ENCODE measurements at places on chromosomes 11 and 22.

- DNase-seq: no peak
These were observed 979.7 kb downstream of the NTM start for GRCh38 chr11:132349811-132350733.

DNA sequence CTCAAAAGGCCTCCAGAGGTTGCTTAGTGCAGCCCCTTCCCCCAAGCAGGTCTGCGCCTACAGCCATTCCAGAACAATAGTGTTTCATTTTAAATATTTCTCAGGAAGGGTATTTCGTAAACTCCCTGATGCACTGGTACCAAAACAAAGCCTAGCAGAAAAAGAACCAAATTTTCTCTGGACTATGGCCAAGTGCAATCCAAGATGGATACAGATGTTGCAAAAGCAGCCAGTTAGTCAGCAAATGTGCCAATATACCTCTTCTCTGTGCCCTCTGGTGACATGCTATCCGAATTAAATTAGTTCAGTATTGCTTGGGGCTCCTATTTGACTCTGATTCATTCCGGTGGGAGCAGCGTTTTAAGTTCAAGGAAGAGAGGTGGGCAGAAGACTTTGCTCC lies 247.8 kb downstream of the NTM start:
- no peak for DNase-seq

DNA sequence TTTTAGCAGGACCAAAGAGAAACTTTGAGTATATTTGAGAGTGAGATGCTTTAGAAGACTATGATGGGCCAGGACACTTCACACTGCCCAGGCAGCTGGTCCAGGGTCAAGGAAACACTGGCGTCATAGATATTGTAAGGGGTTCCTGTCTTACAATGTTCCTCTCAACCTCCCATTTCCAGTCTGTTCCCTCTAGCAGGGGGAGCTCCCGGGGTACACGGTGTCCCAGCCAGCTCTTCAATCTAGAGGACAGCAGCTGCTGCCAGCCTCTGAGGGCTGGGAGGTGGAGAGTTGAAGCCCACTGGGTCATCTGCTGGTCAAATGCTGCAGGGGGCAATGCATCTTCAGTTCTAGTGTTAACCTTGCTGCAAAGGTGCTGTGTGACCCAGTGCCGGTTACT lies 40.7 kb upstream of the TIMP3 start:
- DNase-seq: no peak

DNA sequence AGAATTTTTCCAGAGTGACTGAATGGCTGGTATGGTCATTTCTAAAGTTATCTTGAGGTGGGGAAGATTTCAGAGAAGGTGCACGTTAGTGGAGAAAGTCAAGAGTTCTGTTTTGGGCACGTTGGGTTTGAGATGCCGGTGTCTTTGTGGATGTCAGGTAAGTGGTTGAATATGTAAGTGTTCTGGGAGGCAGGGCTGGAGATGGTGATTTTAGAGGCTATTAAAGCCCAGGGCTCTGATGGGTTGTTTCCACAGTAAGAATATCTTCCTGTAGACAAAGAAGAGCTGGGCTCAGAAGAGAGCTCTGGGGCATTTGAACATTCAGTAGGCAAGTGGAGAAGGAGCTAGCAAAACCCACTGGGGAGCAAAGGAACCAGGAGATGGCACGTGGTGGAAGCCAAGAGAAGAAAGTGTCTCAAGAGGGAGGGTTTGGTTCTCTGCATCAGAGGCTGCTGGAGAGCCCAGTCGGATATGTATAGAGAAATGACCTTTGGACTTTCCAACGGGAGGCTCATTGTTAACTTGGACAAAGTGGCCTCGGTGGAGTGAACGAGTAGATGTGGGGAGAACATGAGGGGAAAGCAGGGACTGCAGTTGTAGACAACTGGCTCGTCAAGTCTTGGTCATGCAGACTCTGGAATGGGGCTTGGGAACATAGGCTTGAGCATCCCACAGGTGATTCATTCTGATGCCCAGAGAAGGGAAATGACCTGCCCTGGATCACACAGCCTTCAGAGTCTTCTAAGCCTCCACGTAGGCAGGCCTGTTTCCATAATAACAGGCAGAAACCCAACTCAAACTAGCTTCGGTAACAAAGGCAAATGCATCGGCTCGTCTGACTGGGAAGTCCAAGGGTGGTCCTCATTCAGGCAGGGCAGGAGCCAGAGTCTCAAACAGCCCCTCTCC lies 98.4 kb upstream of the PARVA start:
- DNase-seq: peak; percentile 3

GRCh38 chr11:66333896-66334604 lies 2.2 kb downstream of the RIN1 start:
- no peak for DNase-seq

DNA sequence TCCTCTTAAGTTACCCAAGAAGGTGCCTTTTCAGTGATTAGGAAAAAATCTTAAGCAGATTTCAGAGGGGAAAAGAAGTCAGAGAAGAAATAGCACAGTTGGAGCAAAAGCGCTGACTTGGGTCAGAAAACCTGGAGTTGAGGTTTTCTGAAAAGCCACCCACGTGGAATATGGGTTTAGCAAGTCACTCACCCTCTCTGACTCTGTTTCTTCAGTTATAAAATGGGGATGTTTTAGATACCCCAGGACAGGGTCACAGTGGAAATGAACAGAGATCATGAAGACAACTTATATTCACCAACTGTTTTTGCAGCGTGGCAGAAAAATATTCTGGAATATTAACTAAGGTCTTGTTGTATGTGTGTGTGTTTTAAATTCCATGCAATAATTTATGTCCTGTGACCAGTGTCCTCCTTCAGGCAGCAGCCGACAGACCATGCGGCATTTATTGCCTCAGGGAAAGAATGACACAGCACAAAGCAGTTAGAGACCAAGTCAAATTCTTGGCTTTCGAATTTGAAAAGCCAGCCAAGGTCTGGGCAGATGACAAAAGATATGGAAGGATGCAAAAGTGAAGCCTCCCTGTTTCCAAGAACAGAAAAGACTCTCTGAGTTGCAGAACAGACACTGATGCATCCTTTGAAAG lies 119.9 kb downstream of the MIAT start:
- DNase-seq: no peak

DNA sequence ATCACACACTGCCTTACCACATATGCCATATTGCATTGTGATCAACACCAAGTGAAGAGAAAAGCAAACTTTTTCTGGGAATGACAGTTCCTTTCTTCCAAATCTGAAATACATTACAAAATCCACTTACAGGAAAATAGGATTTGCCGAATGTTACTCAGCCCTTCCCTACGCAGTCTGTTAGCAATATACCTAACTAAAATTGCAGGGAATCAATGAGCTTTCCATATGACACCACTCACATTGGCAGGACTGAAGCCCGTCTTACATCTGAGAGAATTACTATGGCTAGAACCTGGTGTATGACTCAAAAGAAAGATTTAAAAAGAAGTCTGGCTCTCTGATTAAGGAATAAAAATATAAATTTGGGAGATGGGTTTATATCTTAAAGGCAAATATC lies 136.0 kb downstream of the LRRC4C start:
- DNase-seq: no peak

GRCh38 chr11:28690746-28691145 lies 582.6 kb downstream of the METTL15 start:
- no peak for DNase-seq

- no peak for DNase-seq
These were observed 78.6 kb upstream of the CLPB start for GRCh38 chr11:72512956-72513355.

DNA sequence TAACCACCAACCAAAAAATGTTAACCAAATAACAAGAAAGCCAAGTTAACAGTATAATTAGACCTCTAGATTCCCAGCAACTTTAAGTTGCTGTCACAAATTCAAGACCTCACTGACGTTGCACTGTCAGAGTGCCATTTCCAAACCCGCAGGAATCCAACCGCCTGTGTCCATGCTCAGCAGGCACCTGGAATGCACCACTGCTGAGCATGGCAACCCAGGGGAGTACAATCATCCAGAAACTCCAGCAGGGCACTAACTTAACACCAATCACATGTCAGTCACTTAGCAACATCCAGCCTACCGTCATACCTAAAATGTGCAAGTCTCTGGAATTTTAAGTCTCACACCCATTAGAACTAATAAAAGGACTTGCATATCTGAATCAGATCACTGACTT lies 48.8 kb downstream of the SMCO4 start:
- DNase-seq: no peak

DNA sequence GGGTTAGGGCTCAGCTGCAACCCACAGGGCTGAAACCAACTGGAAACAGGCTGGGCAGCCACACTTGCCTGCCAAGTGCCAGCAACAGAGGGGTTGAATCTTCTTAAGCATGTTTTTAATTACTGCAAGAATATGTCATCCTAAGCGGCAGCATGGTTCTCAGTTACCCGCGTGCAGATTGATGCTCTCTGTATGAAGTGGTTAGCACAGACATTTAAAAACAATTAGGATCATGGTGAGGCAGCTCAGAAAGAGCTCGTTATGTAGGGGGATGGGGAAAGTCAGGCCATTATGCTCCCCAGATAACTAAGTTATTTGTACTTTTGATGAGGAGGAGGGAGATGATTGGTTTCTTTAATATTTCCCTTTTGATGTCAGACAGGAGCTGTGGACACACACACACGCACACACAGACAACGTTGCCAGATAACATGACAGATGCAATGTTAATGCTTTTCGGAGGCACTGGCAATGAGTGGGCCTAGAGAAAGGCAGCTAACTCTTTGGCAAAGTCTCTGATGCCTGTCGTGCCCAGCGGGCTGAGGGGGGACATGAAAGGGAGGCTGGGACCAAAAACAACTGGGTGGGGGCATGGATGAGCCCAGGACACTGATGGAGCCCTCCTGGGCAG lies 389.7 kb downstream of the NXPE2 start:
- DNase-seq: no peak

DNA sequence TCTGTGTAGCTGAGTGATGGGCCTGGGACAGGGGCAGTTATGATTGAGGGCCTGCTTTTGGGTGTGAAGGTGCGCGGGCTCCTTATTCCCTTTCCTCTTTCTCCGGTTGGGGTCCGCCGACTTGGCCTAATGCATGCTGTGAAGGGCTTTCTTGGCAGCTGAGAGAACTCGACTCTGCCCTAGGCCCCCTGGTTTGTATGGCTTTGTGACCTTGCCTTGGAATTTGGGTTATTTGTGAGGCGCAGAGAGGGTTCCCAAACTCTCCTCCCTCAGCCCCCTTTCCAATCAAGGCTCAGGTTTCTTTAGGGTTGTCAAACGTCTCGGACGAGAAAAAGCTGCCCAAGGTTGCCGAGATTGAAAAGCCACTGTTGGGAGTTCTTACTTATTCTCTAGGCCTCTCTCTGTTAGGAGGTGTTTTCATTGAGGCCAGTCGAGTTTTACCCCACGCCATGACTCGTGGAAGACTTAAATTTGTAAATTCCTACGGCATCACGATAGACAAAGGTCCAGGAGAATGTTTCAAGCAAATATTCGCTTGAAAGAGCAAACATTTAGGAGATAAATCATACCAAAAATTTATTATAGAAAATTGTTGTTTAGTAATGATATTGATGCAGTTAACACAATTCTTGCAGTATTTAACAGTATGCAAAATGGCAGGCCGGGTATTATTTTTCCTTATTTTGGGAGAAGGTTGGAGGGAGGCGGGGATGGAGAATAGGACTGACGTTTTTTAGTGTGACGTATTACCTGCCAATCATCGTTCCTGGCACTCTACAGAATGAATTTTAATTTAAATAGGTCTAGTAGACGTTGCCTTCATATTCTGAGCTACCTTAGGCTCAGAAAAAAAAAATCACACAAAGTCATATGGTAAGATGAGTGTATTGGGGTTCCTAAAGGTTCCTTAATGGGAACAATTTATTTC lies 689 bp downstream of the PDHX start:
- DNase-seq: no peak

DNA sequence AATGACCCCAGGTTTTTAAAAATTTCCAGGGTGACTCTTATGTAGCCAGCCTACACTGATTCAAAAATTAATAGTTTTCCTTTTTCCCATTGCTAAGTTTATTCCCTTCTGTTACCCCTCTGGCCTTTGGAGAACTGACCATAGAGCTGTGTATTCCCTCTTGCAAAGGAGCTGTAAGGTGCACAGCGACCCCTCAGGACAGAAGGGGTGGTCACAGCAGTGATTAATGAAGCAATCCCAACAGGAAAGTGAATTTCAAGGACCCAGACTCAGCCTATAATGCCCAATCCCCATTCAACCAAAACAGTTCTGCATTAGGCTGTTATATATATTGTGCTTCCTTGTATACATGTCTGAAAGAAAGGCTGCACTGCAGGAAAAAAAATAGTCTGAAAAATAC lies 147.1 kb downstream of the WT1 start:
- no peak for DNase-seq

DNA sequence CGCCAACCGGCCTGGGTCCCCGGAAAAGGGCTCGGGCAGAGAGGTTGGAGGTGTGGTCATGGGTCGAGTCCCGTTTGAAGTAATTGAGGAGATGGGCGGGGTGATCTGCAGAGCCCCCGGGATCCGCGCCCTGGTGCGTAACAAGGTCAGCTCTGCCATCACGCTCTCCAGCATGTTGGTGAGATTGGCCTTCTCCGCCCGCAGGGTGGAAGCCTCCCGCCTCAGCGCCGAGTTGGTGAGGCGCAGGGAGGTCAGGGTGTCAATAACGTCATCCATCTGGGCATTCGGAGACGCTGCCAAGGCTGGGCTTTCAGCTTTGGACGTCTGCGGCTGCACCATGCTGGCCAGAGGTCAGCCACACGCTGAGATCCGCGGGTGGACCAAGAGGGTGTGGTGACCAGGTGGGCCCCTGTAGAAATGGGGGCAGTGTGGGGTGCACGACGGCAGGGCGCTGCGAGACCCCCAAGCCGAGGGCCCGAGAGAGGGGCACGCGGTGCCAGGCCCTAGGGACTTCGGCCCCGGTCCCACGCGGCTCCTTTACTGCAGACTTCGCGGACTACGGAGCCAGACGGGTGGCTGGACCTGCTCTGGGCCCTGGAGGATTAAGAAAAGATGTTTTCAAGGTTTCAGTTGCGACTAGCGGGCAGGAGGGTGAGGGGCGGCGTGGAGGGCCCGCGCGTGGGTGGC lies 672 bp downstream of the RTL6 start:
- DNase-seq: no peak

GRCh38 chr11:130211781-130212401 lies 52.3 kb downstream of the ST14 start:
- DNase-seq: peak; percentile 11

DNA sequence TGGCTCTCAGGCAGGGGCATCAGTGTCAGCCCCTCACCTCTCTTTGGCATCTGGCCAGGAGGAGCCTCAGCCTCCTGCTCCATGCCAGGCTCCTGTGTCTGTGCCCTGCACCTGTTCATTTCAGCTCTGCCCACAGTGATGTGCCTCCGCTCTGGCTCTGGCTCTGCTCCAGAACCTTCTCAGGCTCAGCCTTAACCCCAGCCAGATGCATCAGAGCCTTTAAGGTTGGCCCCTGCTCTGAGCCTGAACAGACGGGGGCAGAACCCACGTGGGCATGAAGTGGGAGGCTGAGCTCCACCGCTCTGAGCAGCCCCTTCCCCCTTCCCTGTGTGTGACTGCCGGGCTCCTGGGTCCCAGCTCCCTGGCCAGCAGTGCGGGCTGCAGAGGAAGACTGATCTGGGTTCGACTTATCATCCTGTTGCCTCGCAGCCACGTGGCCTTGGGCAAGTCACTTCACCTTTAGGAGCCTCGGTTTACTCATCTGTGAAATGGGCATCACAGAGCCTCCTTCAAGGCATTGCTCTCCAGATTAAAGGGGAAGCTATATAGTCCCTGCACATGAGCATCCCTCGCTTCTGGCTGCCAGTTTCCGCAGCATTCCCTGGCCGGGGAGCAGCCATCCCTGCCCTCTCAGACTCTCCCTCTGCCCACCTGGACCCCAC lies 44.7 kb upstream of the RTL6 start:
- no peak for DNase-seq

GRCh38 chr11:110793556-110793955 lies 81.3 kb upstream of the ARHGAP20 start:
- DNase-seq: no peak

GRCh38 chr22:42299586-42300258 lies 29.3 kb upstream of the TCF20 start:
- peak; percentile 70 for DNase-seq

GRCh38 chr22:46695346-46696228 lies 42.5 kb downstream of the CERK start:
- DNase-seq: no peak
